Right lung (tissue), 10 donors: ENCODE measurements at places on chromosomes 1 and 21.

GRCh38 chr21:36910581-36911307 is 55.7 kb downstream of the HLCS start:
- DNase-seq, result peak; percentile 89

DNA sequence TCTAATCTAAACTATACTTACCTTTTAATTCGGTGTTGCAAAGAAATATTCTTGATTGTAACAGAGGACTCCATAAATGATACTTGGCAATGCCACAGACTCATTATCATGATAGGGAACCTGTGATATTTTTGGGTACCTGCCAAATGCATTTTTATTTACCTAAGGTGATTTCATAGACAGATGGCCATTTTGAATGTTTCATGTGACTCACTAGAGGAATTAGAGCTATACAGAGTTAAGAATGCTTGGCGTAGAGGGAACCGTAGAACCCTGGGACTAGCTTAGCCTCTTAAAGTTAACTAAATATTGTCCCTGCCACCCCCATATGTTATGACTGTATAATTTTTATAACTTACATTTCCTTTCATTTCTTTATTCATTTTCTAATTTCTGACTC is 136.1 kb downstream of the DISP1 start:
- no peak for DNase-seq

- DNase-seq, result no peak
Observed at GRCh38 chr1:1599030-1599934, 653 bp downstream of the FNDC10 start.

DNA sequence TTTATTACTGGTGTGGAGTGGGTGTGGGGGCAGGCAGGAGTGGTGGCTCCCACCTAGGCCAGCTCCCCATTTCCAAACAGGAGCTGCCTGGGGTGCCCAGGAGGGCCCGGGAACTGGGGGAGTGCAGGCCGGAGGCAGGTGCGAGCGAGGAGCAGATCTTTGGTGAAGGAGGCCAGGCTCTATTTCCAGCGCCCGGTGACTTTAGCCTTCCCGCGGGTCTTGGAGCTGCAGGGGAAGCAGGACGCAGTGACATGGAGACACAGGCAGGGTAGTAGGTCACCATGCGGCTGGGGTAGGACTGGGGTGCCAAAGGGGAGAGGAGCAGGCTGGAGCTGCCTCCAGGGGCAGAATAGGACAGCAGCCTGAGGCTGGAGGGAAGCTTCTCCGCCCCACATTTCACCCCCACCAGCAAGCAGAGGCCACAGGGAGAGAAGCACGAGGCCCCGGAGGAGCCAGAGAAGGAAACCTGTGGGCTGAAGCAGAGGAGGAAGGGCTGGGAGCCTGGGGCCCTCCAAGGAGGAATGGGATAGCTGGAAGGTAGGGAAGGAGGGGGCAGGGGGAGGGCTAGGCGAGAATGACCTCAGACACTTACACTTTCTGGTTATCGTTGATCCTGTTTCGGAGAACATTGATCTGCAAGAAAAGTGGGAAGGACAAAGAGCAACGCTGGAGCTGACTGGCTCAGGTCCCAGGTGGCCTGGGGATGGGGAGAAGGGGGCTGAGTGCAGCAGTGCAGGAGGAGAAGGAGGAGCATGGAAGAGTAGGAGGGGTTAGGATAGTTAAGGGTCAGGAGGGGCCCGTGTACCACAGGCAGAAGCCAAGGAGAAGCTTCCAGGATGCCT is 18.2 kb downstream of the TNNT2 start:
- no peak for DNase-seq

DNA sequence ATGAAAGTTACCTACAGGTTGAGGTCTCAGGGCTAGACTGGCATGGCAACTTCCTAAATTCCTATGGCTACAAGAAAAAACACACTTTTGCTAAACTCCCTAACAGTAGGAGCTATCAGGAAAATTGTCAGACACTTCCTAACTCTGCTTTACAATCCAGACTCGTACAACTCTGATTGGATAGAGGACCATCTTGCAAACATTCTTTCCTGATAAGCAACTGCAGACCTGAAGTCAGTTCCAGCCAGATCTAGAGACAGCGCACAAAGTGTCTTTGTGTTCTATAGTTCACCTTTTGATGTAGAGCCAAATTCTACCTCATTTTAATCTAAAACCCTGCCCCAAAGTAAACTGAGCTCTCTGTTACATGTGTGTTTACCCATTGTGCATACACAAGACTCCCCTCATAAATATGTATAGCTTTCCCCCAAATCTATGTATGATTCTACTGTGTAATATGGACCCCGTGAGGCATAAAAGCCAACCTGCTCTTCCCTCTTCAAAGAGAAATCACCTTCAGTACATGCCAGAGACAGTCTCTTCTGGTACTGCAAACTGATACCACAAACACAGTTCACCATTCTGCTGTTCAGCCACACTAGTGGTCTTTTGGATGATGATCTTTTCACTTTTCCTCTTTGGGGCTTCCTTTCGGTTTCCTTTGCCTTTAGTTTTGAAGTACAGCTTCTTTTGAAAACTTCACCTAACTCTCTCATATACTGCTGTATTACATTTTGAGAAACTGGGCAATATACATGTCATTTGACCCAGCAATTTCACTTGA is 21.7 kb downstream of the ZP4 start:
- no peak for DNase-seq

GRCh38 chr1:3948344-3948743 is 48.3 kb upstream of the C1orf174 start:
- DNase-seq, result no peak

GRCh38 chr1:51170342-51170741 is 65.7 kb upstream of the RNF11 start:
- no peak for DNase-seq

DNA sequence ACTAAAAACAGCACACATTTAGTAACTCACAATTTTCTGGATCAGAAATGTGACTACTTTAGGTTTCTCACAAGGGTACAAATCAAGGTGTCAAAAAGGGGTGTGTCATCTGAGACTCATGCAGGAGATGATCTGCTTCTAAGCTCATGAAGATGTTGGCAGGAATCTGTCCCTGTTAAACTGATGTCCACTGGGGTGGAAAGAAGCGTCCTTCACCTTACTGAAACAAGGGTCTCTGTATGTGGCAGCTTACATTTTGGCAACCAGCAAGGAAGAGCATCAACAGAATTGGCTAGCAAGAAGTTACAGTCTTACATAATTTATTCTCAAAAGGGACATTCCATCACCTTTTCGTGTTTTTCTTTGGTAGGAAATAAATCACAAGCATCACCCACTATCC is 1223.8 kb downstream of the AMY1C start:
- DNase-seq, result no peak

DNA sequence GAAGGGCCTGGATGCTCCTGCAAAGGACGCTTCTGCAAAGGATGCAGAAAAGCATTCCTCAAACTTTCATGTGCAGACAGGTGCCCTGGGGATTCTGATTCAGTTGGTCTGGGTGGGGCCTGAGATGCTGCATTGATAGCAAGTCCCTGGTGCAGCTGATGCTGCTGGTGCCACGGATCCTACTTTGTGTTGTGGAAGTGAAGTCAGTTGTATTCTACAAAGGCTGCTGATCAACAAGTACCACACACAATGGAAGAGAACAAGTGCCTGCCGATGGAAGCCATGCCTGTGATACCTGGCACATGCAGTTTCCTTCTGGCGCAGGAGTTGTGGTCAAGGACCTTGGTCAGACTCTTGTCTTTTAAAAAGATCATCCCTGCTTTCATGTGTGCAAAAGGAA is 478.8 kb downstream of the CAMTA1 start:
- no peak for DNase-seq

- no peak for DNase-seq
Observed at GRCh38 chr1:84452436-84452835, 26.6 kb upstream of the RPF1 start.

DNA sequence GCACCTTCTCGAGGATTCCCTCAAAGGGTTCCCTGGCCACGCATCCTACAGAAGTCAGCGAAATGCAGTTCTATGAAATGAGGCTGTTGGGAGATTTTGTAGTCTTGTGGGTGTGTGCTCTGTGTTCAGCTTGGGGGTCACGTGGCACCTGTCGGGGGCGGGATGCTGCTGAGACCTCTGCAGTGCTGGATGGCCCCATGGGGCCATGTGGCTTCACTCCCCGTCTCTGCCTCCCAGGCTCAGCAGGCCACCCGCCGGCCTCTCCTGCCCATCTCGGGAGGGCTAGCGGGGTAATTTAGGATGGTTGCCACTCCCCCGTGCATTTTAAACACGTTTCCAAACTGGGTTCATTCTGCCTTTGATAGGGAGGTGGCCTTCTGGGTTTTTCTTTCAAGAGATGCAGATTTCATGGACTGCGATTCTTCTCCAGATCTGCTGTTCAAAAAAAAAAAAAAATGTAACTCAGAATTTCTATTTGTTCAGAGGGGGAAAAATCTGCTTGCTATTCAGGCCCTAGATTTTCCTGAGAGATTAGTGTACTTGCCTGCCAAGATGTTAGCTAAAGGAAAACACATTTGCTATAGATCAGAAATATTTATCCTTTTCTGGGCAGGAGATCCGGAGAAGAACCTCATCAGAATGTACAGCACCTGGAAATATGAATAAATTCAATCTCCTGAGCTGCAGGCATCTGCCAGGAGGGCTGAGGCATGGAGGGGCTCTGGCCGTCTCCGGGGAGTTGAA is 277.2 kb upstream of the VAMP3 start:
- no peak for DNase-seq

GRCh38 chr1:108038653-108039236 is 73.8 kb upstream of the VAV3 start:
- DNase-seq, result no peak

DNA sequence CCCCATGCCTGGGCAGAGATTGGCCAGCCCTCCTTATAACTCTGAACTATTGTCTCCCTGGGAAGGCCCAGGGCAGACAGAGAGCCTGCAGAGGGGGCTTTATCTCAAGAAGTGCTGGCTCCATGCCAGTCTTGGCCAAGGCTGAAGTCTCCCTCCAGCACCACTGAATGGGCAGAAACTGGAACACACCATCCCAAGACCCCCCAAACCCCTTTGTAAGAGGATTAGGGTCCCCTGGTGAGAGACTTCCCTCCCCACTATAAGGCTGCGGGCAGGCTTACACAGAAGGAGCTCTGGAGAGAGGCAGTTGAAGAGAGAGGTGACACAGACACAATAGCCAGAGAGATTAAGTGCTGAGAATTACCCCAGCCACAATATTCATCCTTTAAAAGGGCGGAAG is 97.2 kb downstream of the NAV1 start:
- DNase-seq, result no peak

GRCh38 chr1:197207081-197207480 is 60.6 kb upstream of the ASPM start:
- no peak for DNase-seq

- DNase-seq, result no peak
Observed at GRCh38 chr21:40546647-40547046, 300.3 kb downstream of the DSCAM start.

GRCh38 chr21:21731626-21732025 is 733.4 kb downstream of the NCAM2 start:
- no peak for DNase-seq

DNA sequence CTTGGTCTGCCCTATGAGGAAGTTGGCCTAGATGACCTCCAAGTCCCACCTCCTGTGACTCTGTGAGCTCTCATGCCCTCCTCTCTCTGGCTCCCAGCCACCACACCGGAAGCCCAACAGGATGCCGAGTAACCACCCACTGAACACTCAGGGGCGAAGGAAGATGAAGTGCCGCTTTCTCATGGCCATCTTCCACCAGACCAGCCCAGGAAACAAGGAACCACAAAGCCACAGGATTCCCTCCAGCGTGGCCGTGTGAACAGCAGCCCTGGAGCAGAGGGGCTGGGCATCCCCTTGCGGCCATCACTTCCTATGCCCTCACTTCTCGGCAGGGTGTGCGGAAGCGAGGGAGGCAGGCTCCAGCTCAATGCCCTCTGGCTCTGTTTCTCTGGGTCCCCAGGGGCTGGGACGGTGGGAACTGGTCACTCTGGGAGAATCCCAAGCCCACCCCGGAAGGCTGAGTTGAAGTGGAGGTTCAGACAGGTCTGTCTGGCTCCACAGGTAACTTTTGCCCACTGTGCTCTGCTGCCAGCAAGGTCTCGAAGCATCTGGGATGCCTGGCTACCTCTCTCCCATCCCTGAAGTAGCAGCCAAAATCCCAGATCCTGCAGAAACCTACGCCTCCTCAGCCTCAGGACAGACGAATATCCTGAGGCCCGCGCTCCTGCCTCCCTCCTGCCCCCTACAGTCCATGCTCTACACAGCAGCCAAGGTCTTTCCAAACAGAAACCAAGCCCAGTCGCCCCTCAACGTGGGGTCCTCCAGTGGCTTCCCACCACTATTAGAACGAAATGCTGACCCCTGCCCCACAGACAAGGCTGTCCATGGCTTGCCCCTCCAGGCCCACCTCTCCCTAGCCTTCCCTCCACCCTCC is 44.2 kb upstream of the ECE1 start:
- no peak for DNase-seq

DNA sequence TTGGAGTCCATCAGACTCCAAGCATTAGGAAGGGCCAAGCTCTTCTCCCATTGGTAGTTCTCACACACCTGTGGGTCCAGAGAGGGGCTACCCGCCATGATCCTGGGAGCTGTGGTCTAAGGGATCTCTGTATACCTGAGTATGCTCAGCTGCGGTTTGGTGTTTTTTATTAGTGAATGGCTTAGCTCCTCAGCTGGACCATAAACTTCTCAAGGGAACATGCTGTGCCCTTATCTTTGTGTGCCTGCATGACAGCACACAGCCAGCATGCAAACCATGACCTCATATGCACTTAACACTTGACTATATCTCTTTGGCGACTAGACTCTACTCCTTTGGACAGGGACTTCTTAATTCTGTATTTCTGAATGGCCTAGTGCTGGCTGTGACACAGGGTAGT is 94.5 kb downstream of the CD58 start:
- DNase-seq, result no peak

GRCh38 chr1:235809688-235810397 is 56.9 kb downstream of the LYST start:
- peak; percentile 13 for DNase-seq

DNA sequence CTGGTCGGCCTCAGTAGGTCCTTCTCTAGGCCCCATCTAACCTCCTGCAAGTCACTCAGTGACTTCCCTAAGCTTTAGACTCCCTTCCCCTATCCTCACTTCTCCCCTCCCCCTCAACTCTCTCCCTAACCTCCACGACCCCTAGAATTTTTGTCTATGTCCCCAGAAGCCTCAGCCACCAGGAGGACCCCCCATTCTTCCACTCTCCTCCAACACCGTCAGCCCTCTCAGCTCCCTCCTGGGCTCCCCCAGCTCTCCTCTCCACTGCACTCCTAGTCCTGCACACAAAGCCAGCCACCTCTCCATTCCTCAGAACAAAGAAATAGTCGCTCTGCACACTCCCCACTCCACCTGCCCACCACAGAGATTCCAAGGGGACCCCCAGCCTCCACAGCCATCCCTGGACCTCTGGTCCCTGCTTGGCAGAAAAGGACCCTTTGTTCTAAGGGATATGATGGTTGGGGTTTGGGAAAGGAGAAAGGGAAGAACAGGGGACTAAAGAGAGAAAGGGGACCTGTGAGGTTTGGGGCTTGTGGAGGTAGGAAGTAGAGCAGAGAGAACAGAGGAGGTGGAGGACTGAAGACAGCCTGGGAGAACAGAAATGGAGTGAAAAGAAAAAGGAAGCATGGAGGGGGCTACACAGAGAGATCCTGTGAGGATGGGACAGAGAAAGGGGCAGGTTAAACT is 2.8 kb downstream of the ARHGEF2 start:
- DNase-seq, result no peak
